ENCODE measurements at places on chromosomes 11 and 22. TPM values are rescaled to one million over a fixed set of nuclear protein-coding genes. Genes with fewer than 3 reads are reported as not detected.

Gene UBQLN3
- total RNA-seq = under 0.01 TPM

Gene CARNS1
- total RNA-seq = 0.09 TPM

Gene CD81
- total RNA-seq = 170 TPM

Gene SOX10
- not detected for total RNA-seq
